NCI-H748 treated with DMSO at 0.1 percent for 48 hours (cell line): ENCODE measurements at places on chromosomes 3 and 15.
A peak's percentile ranks its signal among the peaks of the same experiment; 100 is the strongest.

DNA sequence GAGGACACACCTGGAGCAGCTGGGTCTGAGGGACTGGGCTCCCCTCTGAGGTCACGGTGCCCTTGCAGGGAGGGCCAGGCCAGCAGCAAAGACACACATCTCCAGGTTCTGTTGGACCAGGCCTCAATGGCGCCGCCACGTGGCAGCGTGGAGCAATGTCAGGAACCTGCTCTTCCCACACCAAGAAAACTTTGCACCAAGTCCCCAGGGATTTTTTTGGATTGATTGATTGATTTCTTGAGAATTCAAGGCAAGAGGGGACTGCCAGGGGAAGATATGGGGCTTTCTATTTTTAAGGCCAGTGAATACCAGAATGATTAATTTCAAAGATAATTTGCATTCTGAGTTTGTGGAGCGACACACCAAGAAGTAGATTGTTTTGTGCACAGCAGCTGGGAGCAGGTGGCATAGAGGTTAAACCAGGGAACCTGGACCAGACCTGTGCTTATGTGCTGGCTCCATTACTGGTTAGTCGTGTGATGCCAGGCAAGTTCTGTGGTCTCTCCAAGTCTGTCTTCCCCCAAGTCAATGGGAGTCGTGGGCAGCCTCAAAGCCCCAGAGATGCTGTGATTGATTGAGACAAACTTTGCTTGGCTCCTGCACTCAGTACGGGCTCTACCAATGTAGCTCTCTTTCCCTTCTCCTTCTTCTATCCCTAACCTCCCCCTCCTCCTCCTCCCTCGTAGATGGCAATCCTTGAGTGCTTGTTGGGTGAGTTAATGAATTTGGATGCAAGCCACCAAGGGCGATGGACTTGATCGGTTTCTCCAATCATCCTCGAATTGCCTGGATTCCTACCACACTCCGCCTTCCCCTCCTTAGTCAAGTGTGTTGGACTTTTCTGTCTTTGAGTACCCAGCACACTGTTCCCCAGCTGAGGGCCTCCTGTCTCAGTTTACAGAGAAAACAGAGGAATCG is 96.2 kb upstream of the TRPM1 start:
- DNase-seq = no peak

- DNase-seq = no peak
Measured at GRCh38 chr3:136994772-136995516, 37.2 kb downstream of the IL20RB start.

GRCh38 chr3:100662113-100662823 is 47.0 kb upstream of the TFG start:
- no peak for DNase-seq

DNA sequence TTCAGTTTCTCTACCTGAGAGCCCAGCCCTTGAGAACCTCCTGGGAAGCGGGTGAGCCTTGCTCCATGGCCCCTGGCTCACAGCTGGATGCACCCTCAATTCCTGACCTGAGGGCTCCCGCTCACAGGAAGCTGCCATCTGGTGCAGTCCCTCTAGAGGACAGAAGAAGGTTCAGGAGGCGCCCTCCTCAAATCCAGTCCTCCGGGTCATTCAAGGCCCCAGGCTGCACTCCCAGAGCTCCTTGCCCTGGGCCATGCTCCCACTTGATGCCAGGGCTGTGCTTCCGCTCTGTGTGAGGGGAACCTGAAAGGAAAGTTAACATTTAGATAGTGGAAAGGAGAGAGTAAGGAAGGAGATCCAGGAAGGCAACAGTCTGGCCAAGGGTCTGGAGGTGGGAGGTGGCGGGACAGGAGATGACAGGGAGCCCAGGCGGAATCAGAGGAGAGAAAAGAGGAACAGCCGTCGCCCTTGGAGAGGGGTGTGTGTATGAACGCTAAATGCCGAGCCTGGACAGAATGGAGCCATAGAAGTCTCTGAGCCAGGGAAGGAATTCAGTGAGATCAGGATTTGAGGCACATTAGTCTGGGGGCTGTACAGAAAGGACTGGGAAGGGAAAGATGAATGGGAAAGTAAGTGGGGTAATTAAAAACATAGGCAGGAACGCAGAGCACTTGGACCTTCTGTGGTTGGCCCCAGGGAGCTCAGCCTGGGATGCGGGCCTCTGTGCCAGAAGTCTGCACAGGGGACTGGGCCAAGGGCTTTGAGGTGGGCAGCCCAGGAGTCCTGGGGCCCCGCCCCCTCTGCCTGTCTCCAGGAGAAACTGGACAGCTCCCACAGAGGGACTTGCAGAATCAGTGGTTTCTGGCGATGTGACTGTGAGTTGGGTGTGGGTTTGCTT is 26.1 kb downstream of the TBC1D21 start:
- DNase-seq = no peak

- no peak for DNase-seq
Measured at GRCh38 chr3:195768831-195769303, 42.9 kb downstream of the MUC4 start.

GRCh38 chr3:94779699-94780098 is 716.8 kb downstream of the NSUN3 start:
- no peak for DNase-seq

- DNase-seq = no peak
Measured at GRCh38 chr3:71087143-71088018, 496.1 kb downstream of the FOXP1 start.

GRCh38 chr3:124057420-124057819 is 65.5 kb upstream of the ROPN1 start:
- no peak for DNase-seq

- DNase-seq = no peak
Measured at GRCh38 chr15:92899601-92899947, 550 bp upstream of the CHD2 start.

DNA sequence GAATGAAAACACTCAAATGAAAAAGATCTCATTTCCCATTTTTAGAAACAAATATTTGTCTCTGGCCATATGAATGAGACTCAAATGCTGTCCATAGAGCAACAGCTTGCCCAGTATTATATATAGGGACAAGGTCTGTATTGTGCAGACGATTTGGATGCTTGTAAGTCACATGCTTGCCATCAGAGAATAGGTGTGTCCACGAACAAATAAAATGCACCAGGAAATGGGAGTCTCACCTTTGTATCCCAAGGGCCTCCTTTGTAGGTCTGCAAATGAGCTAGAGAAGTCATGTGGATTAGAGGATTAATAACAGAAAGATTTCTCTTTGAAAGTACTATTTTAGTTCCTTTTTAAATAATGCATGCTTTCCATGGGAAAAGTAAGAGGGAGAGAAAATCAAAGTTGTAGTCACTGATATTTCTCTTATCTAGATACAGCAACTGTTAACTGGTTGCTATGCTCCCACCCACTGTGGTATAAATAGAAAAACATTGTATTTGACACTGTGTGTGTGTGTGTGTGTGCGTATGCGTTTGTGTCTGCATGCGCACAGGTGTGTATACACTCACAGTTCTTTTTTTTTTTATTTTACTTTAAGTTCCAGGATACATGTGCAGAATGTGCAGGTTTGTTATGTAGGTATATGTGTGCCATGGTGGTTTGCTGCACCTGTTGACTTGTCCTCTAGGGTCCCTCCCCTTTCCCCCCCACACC is 383.4 kb upstream of the ARRDC4 start:
- peak; percentile 11 for DNase-seq

- peak; percentile 11 for DNase-seq
Measured at GRCh38 chr3:193816656-193817311, 223.8 kb downstream of the OPA1 start.

- DNase-seq = no peak
Measured at GRCh38 chr3:189289251-189289650, 117.5 kb downstream of the TPRG1 start.

GRCh38 chr15:38254051-38254883 is 1.6 kb downstream of the SPRED1 start:
- DNase-seq = no peak

- DNase-seq = peak; percentile 64
Measured at GRCh38 chr3:14452740-14453710, 50.6 kb downstream of the SLC6A6 start.

DNA sequence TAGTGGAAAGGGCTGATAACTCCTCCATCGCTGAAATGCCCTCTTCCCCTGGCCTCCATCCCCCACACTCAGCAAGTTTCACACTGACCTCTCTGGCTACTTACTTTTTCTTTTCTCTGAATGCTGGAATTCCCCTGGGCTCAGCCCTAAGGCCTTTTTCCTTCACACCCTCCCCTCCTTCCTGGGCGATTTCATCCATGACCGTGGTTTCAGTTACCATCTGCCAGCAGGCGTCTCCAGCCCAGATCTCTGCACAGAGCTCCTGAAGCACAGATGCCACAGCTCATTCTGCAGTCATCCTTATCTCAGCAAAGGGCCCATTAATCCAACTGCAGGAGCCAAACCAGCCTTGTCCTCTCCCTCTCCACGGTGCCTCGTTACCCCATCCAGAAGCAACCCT is 114.0 kb downstream of the RFTN1 start:
- no peak for DNase-seq

DNA sequence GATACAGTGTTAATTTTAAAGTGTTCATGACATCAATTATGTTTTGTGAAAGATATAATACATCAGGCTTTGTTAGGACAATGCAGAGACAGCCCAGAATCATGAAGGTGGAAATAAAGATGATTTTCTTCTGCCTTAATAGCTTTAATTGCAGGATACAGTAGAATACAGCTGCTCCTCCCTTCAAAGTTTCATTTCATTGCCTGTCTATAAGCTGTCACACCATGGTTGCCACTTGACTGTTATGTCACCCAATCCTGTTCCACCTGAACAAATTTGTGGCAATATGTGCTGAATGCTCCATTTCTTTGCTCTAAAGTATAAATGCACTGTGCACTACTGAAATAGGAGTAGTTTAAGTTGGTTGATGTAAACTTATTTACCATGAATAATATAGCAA is 537.8 kb upstream of the ROBO2 start:
- no peak for DNase-seq

GRCh38 chr3:160583451-160583850 is 18.1 kb upstream of the KPNA4 start:
- DNase-seq = no peak

- DNase-seq = no peak
Measured at GRCh38 chr3:37574177-37574943, 287.3 kb upstream of the CTDSPL start.

GRCh38 chr15:98311566-98312188 is 336.7 kb upstream of the IGF1R start:
- DNase-seq = peak; percentile 42

GRCh38 chr3:123881771-123882170 is 2.4 kb downstream of the MYLK start:
- DNase-seq = no peak

DNA sequence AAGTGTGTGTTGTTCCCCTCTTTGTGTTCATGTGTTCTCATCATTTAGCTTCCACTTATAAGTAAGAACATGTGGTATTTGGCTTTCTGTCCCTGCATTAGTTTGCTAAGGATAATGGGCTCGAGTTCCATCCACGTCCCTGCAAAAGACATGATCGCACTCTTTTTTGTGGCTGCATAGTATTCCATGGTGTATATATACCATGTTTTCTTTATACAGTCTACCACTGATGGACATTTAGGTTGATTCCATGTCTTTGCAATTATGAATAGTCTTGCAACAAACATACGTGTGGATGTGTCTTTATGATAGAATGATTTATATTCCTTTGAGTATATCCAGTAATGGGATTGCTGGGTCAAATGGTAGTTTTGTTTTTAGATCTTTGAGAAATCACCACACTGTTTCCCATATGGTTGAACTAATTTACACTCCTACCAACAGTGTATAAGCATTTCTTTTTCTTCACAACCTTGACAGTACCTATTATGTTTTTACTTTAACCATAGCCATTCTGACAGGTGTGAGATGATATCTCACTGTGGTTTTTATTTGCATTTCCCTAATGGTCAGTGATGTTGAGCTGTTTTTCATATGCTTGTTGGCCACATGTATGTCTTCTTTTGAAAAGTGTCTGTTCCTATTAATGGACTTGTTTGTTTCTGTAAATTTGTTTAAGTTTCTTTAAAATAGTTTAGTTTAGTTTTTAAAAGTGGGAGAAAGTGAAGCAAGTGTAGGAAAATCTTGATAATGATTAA is 21.9 kb upstream of the SLC30A4 start:
- no peak for DNase-seq

- no peak for DNase-seq
Measured at GRCh38 chr3:119236756-119237155, 3.9 kb downstream of the B4GALT4 start.

DNA sequence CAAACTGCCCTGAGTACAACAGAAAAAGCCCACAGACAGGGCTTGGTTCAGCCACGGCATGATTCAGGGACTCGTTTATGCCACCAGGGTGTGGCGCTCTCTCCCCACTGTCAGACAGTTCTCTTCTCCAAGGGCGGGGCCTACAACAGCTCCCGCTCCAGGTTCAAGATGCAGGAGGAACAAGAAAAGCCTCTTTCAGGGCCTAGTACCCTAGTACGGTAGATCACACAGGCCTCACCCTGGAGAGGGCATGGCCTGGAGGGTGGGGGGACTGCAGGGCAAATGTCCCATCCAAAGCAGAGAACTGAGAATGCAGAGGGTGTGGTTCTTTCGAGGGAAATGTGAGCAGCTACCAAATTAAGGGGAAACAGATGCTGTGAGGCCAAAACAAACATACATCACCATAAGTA is 12.0 kb downstream of the MESD start:
- peak; percentile 29 for DNase-seq

GRCh38 chr3:171825222-171825828 is 15.0 kb upstream of the PLD1 start:
- DNase-seq = no peak

DNA sequence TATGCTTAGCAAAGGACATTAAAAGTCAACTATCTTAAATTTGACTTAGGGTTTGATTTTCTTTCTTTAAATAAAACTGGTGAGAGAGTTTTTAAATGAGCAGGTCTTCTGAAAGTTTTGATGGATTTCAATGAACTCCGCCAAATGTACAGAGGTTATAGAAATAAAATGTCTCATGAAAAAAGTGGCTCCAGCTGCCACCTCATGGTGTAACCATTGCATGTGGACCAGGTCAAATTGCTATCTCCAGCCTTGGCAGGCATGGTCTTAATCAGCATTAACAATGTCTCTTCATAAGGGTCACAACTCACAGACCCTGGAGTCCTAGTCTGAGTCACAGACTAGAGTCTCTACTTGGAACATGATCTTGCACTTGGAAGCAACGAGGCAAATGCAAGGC is 182.3 kb downstream of the ADAMTS17 start:
- no peak for DNase-seq

- DNase-seq = no peak
Measured at GRCh38 chr3:31157893-31158620, 263.6 kb upstream of the GADL1 start.

GRCh38 chr3:10366651-10367101 is 45.8 kb upstream of the SEC13 start:
- no peak for DNase-seq

GRCh38 chr3:124663690-124664089 is 66.6 kb upstream of the UMPS start:
- no peak for DNase-seq

- peak; percentile 18 for DNase-seq
Measured at GRCh38 chr3:107421170-107421792, 44.0 kb downstream of the CCDC54 start.

- DNase-seq = no peak
Measured at GRCh38 chr3:62167566-62168262, 205.6 kb downstream of the FEZF2 start.

DNA sequence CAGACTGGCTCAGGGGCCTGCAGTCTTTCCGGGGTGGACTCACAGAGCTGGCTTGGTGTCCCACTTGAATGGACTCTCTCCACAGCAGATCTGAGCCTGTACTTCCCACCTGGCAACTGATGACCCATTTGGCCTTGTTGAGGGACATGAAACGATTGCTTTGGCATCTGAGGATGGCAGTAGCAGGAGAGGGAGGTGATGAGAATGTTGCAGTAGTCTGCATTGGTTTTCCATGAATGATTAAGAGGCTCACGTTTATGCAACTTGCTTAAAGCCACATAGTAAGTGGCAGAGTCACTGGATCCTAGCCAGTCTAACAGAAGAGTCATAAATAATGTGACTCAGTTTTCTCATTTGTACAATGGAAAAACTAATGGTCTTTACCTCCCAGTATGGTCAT is 21.9 kb downstream of the IL20RB start:
- DNase-seq = no peak
